ENCODE measurements at places on chromosomes 2 and 18. TPM values are rescaled to one million over a fixed set of nuclear protein-coding genes. Genes with fewer than 3 reads are reported as not detected.

DNA sequence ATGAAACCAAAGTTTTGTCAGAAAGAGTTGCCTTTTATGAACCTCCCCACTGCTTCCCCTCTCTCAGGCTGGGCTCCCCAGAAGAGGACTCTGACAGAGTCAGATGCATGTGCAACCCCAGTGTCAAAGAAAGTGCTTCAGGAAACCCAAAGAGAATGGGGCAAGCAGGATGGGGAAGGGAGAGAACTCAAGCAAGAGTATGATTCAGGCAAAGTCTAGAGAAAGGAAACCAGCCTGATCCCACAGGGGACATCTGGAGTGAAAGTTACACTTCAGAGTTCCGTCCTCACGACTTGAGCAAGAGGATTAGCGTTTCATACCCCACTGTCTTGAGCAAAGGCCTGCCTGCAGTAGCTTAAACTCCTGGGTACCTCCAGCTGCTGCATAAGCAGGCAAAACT lies 51.8 kb upstream of the EPC2 start:
- DNase-seq: no peak

DNA sequence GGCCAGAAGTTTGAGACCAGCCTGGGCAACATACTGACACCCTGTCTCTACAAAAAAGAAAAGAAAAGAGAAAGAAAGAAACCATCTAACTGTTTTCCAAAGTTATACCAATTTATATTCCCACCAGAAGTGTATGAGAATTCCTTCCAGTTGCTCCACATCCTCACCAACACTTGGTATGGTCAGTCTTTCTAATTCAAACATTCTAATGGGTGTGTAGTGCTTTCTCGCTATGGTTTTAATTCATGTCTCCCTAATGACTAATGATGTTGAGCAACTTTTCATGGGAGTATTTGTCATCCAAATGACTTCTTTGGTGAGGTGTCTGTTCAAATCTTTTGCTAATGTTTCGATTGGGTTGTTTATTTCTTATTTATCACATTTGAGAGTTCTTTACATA lies 10.5 kb upstream of the B3GNT7 start:
- no peak for DNase-seq

The ASXL3 gene
- 6.1 TPM for total RNA-seq

- peak; percentile 99 for DNase-seq
Measured at GRCh38 chr2:201451292-201452057, at the start of the genes STRADB and TRAK2. TSS of gene STRADB (plus strand) at chr2:201451740. CDS start at chr2:201454841, 3,101 bp downstream. TSS of gene TRAK2 (minus strand) at chr2:201451458. CDS start at chr2:201420507, 30,951 bp downstream.

The CNGA3 gene
- total RNA-seq: not detected

DNA sequence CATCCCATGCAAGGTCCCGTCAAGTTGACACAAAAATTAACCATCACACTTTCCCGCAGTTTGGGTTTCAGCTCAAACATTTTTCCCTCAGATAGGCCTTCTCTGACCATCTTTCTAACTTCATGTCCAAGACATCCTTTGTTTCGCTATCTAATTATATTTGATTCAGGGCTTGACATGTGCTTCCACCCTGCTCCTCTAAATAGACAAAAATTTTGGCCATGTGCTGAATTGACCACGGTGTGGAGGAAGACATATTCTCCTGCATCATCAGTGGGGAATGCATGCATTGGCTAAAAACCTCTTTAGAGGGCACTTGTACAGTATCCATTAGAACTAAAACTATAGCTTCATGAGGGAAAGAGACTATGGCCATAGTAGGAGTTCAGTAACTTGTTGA lies 81.2 kb downstream of the PLCL1 start:
- DNase-seq: no peak

The ALPP gene
- not detected for total RNA-seq

The ACTG2 gene
- total RNA-seq: 3.9 TPM

The MTIF2 gene
- 40.8 TPM for total RNA-seq

The FABP1 gene
- not detected for total RNA-seq

- DNase-seq: no peak
Measured at GRCh38 chr2:186909095-186909494, 60.1 kb upstream of the ZSWIM2 start.

The IGFBP2 gene
- 785 TPM for total RNA-seq

Data from cardiac septum (tissue), 1 donor.